ENCODE measurements at places on chromosomes 3 and 15. TPM values are rescaled to one million over a fixed set of nuclear protein-coding genes. Genes with fewer than 3 reads are reported as not detected.

Gene GOLGA8K
- not detected for total RNA-seq

Gene PLS1
- total RNA-seq, result 0.65 TPM

Gene RASGRF1
- not detected for total RNA-seq

- DNase-seq, result no peak
- H3K4me1 ChIP-seq, result peaks cover 22% of the 10 kb centered on the region
- H3K4me3 ChIP-seq, result peak overlapping the region; percentile 35
Measured at GRCh38 chr3:189122526-189123205, 49.1 kb upstream of the TPRG1 start.

DNA sequence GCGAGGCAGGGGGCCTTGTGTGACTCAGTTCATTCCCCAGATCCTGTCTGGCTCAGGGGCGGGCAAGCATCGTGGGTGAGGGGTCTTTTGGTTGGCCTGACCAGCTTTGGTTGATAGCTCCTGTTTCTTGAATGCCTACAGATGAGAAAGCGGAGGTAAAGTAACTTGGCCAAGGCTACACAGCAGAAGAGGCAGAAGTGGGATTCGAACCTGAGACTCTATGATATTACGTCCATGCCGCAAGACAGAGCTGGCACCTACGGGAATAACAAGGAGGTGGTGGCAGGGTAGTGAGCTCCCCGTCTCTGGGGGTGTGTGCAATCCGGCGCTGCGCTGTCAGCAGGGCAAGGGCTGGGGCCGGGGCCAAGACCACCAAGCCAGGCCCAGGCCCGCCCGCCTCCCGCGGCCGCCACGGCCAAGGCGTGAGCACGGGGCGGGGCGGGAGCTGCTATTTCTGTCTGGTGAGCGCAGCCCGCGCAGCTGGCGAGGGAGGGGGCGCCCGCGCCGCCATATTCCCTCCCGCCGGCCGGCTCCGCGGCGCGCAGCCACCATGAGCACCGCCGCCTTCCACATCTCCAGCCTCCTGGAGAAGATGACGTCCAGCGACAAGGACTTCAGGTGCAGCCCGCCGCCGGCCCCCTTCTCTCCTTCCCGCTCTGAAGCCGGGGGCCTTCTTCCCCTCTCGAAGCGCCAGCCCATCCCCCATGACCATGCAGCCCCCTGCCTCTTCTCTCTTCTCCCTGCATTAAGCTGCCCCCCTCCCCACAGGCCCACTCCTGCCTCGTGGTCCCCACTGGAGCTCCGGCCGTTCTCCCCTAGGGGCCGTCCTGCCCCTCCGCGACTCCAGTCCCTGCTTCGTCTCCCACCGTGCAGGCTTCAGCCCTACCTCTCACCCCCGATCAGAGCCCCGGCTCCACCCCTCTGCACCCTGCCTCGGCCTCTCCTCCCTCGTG lies at the start of gene CAND2:
Gene CAND2 (plus strand): TSS at position 510 of the 953 bp plus-strand sequence. CDS start 41 bp downstream, at position 551.
- peak; percentile 72 for DNase-seq
- H3K36me3 ChIP-seq, result no peaks in the 10 kb centered on the region
- no peaks in the 10 kb centered on the region for H3K27me3 ChIP-seq
- peak within 1 kb of the TSS; percentile 82 for H3K4me3 ChIP-seq
- H3K4me1 ChIP-seq, result peaks cover 32% of the 10 kb centered on the region

DNA sequence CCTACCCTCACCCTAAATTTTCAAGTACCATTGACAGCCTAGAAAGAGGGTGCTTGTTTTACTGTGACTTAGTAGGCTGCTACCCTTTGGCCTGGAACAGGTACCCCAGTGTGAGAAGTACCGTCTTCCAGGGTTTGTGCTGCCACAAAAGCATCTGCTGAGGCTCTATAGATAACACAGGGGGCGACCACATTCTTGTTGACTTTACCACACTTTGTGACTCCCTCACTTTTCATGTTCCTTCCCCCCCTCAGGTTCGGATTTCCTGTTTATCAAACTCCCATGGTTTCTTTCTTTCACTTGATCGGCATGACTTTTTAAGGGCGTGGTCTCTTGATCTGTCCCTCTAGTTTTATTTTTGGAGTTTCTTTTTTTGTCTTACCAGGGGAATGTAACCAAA lies 23.5 kb downstream of the EXOG start:
- H3K36me3 ChIP-seq, result no peaks in the 10 kb centered on the region
- no peak overlapping the region for H3K27ac ChIP-seq
- H3K4me3 ChIP-seq, result no peak overlapping the region
- H3K27me3 ChIP-seq, result no peaks in the 10 kb centered on the region
- no peak for DNase-seq
- peaks cover 14% of the 10 kb centered on the region for H3K4me1 ChIP-seq

DNA sequence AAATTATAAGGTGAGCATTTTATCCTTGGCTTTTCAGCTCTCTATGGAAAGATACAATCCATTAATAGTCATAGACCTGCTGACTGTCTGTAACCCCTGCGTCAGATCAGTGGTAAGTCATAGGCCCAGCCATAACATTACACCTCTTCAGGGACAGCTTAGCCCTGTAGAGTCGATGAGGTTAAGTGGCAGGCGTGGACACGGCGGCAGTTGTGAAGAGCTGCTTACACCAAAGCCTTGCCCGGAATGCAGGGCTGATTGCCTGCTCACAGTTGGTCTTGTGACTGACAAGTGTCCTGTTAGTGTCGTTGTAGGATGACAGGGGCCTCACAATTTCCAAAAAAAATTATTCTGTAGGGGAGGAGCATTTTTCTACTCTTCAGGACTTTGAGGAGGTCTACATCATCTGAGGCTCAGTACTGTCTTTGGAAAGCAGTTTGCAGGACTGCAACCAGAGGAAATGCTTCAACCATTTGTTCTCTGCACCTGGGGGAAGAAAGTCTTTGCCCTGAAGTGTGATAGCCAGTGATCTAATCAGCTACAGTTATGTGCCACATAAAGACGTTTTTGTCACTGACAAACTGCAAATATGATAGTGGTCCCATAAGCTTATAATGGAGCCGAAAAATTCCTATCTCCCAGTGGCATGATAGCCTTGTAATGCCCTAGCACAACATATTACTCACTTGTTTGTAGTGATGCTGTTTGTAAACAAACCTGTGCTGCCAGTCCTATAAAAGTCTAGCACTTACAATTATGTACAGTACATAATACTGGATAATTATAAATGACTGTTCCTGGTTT lies 14.9 kb upstream of the SELENOT start:
- no peaks in the 10 kb centered on the region for H3K36me3 ChIP-seq
- no peaks in the 10 kb centered on the region for H3K27me3 ChIP-seq
- no peak overlapping the region for H3K4me3 ChIP-seq
- peak overlapping the region; percentile 58 for H3K27ac ChIP-seq
- peaks cover 8% of the 10 kb centered on the region for H3K4me1 ChIP-seq
- DNase-seq, result no peak

DNA sequence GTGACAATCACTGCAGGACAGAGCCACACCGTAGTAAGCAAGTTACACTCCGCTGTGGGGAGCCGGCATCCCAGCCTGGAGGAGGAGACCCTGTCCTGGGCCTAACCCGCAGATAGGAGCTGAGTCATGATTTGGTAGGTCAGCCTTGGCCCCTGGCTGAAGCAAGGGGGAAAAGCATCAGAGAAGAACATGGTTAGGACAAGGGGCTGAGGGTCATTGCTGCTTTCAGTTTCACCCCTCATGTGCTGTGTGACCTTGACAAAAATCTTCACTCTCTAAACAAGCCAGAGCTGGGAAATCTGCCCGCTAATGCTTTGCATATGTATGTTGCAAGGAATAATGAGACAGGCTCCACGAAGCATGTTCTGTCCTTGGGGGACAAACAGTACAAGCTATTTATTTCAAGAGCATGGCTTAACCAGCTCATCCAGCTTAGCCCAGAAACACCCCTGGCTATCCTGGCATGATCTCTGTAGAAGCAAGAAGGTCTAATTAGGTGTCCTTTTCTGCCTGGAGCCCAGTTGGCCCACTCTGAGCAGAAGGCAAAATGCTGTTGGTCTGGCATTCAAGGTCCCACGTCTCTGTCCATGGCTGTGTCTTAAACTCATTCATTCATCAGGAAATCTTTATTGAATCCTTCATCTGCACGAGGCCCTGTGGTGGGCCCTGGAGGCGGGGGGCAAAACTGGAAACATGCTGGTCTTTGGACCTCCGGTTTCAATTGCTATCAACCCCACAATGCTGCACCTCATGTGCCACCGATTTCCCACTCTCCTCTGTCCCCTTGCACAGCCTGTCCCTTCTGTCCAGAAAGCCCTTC lies 221.3 kb upstream of the LYSMD4 start:
- no peak overlapping the region for H3K27ac ChIP-seq
- H3K4me1 ChIP-seq, result no peaks in the 10 kb centered on the region
- no peak for DNase-seq
- no peak overlapping the region for H3K4me3 ChIP-seq
- no peaks in the 10 kb centered on the region for H3K27me3 ChIP-seq

- H3K4me3 ChIP-seq, result no peak overlapping the region
- DNase-seq, result no peak
- no peak overlapping the region for H3K27ac ChIP-seq
- no peaks in the 10 kb centered on the region for H3K36me3 ChIP-seq
Measured at GRCh38 chr3:105119801-105120340, 246.8 kb upstream of the ALCAM start.

All from gastrocnemius medialis (tissue), 4 donors.